LNCaP clone FGC (cell line): ENCODE measurements at places on chromosomes 4 and X.

DNA sequence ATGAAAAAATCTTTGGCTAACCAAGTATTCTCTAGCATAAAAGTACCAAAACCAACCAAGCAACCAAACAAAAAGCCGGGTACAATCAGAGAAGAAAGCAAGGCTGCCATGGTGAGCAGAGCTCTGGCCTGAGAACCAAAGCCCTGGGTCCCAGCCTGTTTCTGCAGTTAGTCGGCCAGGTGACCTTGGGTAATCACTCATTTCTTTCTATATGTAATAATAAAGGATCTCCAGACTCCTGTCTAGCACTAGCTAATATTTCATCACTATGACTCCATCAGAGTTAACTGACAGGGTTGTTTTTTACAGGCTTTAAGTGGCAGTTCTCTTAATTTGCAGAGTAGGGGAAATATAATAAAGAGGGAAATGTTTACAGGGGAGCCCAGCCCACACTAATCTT is 34.0 kb upstream of the RASGEF1B start:
- DNase-seq: no peak

GRCh38 chrX:10077425-10078188 is 79.2 kb upstream of the CLCN4 start:
- DNase-seq: no peak

GRCh38 chr4:23888421-23889319 is 1.2 kb downstream of the PPARGC1A start:
- no peak for DNase-seq

DNA sequence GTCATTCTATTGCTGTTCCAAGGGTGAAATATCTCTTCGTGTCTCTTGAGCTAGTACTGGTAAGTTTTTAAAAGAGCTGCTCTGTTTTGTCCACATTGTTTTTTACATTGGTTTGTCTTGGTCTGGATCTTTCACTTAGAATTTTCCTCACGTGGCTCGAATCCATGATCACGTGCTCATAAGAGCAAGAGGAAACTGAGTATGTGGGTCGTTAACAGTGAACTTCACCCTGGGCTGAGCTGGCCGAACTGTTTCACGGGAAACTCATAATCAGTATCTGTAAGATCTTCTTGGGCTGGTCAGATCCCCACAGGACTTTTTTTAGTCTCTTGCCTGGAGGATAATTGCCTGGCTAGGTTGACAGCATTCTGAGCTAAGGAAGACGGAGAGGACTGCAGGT is 77.8 kb upstream of the HELT start:
- no peak for DNase-seq

DNA sequence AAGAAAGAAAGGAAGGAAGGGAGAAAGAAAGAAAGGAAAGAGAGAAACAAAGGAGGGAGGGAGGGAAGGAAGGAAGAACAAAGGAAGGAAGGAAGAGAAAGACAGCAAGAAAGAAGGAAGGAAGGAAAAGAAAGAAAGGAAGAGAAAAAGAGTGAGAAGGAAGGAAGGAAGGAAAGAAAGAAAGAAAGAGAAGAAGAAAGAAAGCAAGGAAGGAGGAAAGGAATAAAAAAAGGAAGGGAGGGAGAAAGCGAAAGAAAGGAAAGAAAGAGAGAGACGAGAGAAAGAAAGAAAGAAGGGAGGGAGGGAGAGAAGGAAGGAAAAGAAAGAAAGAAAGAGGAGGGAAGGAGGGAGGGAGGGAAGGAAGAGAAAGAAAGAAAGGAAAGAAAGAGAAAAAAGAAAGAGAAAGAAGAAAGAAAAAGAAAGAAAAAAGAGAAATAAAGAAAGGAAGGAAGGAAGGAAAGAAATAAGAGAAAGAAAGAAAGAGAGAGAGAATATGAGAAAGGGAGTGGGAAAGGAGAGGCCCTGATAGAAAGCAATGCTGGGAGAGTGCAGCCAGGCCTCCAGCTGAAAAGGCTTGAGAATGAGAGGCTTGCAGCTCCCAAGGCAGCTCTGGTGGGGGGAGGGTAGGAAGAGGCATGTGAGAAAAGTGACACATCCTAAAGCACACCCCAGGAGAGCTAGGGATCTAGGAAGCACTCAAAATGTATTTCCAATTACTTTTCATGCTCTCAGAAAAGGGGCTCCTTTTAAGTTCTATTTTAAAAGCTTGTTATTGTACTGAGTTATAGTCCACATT is 134.0 kb upstream of the ZIC3 start:
- no peak for DNase-seq

- DNase-seq: no peak
Observed at GRCh38 chrX:108664701-108665100, 71.7 kb downstream of the IRS4 start.
